ENCODE measurements at places on chromosomes 1 and 21.

DNA sequence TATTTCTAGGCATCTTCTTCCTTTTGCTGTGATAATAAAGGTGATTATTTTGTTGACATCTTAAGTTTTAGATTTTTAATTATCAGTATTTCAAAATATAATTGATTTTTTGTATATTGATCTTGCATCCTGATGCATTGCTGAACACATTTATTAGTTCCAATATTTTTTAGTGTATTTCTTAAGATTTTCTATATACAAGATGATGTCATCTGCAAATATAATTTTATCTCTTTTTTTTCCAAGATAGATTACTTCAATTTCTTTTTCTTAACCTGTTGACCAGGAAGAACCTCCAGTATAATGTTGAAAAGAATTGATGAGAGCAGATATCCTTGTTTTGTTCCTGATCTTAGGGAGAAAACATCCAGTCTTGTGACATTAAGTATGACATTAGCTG, 54.8 kb upstream of the LRRN2 start:
- no peak for DNase-seq

DNA sequence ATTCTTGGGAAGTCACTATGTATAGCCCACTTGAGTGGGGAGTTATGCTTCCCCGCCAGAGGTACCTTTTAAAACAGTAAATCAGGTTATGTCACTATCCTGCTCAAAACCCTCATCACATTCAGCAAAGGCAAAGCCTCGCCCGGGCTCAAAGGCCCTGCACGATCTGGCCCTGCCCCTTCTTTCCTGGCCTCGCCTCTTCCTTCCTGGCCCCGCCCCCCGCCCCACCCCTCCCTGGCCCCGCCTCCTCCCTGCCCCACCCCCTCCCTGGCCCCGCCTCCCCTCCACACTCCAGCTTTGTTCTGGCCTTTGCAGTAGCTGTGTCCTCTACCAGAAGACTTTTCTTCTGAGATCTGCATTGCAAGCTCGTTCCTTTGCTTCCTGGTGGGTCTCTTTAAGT, 6.6 kb downstream of the LDLRAD2 start:
- peak; percentile 67 for DNase-seq

DNA sequence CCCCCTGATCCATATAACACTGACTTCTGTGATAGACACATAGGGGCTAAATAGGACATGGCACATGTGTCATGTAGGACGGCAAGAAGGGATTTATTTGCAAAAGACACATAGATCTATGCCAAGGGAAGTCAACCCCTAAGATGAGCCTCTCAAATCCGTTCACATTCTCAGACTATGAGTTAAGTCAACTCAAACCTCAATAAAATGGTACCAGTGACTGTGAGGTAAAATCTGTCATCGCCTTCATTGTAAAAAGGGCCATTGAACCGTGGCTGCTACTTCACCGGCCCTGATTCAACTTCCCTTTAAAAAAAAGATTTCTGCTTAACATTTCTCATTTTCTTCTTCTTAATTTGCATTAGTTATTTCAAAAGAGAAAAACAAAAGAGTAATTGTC, 144.0 kb downstream of the ZNF281 start:
- no peak for DNase-seq

GRCh38 chr1:9361630-9362260, 69.1 kb downstream of the SPSB1 start:
- DNase-seq = no peak

GRCh38 chr1:232965912-232966217, 15.5 kb downstream of the NTPCR start:
- DNase-seq = no peak

GRCh38 chr1:40095806-40096205, 1.2 kb downstream of the PPT1 start:
- no peak for DNase-seq

DNA sequence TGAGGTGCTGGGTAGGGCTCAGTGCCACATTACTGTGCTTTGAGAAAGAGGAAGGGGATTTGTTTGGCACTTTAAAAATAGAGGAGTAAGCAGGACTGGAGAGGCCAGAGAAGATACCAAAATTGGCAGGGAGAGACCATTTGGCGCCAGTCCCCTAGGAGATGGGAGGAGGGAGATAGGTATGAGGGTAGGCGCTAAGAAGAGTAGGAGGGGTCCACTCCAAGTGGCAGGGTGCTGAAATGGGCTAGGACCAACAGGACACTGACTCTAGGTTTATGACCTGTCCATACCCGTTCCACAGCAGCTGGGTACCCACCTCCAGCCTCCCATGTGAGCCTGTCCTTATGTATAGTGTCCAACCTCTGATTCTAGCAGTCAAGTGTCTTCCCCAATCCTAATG, 1.0 kb upstream of the CRTC2 start:
- no peak for DNase-seq

DNA sequence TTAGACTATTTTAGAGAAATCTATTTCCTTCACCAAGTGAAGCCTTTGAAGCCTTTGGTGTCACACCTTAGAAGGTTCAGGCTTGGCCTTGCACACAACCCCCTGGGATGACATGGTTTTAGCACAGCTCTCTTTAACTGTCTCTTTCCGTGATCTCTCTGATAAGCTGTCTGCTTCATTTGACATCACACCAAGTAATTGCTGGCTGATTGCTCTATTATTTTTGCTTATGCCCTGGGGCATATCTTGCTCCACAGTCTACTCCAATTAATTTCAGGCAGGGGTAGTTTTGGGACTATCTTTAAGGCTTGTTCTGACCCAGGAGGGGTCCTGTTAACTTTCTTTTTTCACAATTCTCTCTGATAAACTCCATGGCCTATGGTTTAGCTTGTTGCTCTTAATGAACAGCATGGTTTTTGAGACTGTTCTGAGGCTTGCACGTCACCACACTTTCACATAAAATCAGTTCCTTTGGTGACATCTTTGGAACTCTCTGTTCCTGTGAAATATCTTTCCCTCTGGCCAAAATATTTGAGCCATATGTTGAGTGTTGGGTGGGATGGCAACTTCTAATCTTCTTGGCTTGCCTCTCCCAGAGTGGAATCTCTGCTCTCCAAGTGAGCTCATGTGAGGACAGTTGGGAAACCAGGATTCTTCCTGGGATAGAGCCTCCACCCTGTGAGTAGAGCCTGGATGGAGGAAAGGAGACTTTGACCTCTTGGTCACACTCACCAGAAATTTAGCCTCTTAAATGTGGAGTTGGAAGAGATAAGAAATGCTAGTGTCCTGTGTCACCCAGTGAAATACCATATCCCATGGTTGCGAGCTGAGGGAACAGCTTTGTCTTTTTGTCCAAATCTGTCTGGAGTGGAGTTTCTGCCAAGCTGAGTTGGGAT, 63.6 kb downstream of the MAP3K21 start:
- DNase-seq = no peak

- no peak for DNase-seq
Observed at GRCh38 chr1:215911406-215911968, 344.4 kb downstream of the KCTD3 start.

DNA sequence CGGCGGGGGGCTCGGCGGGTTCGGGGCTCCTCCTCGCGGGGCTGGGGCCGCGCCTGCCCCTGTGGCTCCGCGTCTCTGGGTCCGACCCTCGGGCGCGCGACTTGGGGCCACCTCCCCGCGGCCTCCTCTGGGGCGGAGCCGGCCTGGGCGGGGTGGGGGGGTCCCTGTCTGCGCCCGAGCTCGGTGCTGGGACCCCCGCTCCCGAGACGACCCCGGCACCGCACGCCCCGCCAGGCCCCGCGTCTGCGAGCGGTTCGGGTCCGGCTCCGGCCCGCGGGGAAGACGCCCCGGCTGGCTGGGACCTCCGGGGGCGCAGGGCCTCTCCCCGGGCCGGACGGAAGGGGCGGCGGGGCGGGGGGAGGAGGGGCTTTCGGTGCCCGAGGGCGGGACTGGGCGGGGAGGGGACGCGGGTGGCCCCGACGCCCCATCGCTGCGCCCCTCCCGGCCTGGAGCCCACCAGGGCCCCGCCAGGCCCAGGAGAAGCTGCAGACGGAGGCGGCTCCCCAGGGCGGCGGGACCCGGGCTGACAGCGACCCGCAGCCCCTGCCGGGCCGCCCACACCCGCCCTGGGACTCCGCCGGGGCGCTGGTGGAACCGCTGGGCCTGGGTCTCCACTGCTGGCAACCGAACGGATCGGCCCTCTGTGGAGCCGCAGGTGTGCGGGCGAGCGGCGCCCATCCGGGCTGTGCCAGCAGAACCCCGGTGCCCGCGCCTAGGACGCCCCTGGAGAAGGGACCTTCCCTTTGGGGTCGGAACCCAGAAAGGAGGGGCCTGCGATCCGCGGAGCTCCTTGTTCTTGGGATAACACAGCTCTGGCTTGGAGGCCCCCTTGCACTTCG, 610 bp downstream of the COL6A2 start:
- peak; percentile 33 for DNase-seq

DNA sequence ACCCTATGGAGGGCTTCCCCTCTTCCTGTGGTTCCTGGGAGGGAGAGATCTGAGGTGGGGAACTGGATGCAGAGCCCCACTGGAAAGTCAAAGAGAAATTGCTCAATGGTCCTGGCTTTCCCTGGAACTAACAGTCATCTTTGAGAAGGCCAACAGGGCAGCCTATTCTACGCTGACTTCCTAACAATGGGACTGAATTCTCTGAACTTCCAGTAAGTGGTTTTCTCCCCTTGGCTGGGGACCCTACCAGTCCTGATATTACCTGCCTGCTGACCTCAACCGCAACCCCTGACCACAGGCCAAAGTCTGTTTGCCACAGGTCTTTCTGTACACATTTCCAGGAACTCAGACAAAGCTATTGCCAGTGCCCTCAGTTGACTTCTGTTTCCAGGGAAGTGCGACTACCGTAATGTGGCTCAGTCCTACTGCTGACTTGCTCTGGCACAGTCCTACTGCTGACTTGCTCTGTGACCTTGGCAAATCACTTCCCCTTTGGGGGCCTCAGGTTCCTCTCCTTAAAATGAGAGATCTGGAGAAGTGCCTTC, 55.3 kb downstream of the C8B start:
- DNase-seq = no peak

- DNase-seq = no peak
Observed at GRCh38 chr1:246338546-246338945, 168.5 kb downstream of the SMYD3 start.

DNA sequence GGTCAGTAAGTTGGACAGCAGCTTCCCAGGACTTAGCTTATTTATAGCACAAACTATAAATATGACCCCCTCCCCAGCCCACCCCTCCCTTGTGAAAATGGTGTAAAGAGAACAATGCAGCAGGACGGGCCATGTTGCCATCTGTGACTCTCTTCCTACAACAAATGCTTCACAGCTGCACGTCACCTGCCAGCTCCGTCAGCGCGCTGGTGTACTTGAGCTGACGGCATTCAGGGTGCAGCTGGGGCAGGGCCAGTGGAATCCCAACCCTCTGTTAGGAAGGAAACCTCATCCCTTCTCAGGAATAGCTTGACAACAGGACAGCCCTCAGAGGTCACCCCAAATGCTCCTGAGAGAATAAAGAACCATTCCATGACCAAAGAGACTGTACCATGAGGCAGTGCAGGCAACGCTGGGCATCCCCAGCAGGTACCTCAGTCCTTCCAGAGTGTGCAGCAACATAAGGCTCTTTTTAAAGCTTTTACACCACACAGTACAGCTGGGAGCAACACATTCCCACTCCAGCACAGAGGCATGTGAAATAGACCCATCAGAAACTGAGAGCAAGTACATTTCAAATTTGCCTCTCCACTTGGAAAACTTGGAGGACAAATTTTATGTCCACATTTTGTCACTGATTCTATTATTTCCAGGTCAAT, 85.0 kb downstream of the ATP1A1 start:
- no peak for DNase-seq

- DNase-seq = no peak
Observed at GRCh38 chr1:12416101-12416500, 186.3 kb downstream of the VPS13D start.

GRCh38 chr1:31264790-31265386, 25.2 kb upstream of the NKAIN1 start:
- no peak for DNase-seq

DNA sequence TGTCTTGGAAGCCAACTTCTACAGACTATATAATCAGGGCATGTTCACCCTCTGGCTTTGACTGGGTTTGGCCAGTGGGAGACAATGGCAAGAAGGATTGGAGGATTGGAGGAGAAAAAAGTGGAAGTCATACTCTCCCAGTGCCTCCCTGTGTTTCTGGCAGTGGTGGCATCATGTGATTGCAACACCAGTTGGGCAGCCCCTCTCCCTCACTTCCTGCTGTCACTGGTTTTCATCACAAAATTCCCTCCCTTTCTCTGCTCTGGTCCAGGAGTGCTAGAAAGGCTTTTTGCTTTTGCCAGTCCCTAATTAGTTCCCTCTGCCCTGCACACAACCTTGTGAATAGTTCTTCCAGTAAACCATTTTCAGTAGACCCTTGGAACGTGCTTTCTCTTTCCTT, 3.7 kb upstream of the QSOX1 start:
- DNase-seq = no peak

- no peak for DNase-seq
Observed at GRCh38 chr1:226738995-226739695, at the start of gene ITPKB. TSS of gene ITPKB (minus strand) at chr1:226739282. CDS start at chr1:226737458, 1,824 bp downstream.

DNA sequence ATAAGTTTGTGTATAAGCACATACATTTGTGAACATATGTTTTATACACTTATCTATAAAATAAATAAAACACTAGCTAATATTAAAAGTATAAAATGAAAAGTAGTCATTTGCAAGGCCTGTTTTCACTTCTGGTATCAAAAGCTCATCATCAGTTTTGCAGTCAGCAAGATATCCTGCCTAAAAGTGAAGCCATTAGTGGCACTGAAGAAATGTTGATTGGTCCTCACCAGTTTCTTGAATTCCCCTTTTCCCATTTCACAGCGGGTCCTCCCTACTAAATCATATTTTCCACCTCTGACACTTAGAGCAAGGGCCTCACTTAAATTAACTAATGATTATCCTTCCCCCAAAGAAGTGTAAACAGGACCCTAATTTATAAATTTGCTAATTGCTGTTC, 6.7 kb downstream of the TBX15 start:
- DNase-seq = no peak

DNA sequence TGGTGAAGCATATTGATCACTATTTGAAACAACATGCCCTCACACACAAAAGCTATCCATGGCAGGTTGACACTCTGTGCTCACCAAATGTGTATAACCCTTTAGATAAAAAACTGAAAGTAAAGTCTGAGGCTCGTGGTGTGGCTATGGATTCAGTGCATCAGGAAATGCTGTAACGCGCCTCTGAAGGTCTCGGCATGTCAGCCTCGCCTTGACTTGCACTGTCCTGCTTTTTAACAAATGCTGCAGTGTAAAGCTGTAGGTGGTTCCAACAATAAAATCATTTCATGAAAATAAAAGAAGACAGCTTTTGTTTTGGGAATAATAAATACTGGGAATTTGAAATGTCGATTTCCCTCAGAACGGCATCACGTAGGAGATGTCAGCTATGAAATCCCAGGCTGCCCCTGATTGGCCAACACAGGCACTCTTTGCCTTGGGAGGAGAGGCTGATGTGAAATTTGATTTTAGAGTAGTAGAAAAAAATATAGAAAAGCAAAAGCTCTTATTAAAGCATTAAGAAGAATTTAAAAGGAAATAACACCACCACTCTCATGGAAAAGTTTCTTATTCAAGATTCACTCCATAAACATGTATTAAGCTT, 168.2 kb downstream of the DSCAM start:
- no peak for DNase-seq

GRCh38 chr1:25063591-25064416, 133.7 kb upstream of the RUNX3 start:
- DNase-seq = no peak
